ENCODE measurements at places on chromosomes 3 and 15.

DNA sequence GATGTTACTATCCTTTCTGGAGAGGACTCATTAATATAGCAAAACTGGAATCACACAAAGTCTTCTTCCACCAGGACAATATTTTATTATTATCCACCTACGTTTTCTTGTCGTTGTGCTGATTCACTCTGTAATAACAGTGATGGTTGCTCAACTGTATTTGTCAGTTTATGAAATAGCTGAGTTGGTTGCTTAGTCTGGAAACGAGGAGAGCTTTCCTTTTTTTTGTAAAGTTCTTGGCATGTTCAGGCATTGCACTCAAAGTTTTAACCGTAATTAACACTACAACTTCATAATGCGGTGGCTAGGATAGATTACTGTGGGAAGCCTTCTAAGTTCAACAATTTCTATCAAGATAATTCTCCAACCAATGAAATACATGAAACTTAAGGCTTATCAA is 131.2 kb downstream of the RAP2B start:
- no peak for DNase-seq

GRCh38 chr3:37907371-37907770 is 45.7 kb downstream of the CTDSPL start:
- no peak for DNase-seq

GRCh38 chr3:163951397-163951987 is 1126.8 kb downstream of the SI start:
- DNase-seq = no peak

GRCh38 chr3:26292780-26293179 is 329.8 kb upstream of the LRRC3B start:
- DNase-seq = no peak

DNA sequence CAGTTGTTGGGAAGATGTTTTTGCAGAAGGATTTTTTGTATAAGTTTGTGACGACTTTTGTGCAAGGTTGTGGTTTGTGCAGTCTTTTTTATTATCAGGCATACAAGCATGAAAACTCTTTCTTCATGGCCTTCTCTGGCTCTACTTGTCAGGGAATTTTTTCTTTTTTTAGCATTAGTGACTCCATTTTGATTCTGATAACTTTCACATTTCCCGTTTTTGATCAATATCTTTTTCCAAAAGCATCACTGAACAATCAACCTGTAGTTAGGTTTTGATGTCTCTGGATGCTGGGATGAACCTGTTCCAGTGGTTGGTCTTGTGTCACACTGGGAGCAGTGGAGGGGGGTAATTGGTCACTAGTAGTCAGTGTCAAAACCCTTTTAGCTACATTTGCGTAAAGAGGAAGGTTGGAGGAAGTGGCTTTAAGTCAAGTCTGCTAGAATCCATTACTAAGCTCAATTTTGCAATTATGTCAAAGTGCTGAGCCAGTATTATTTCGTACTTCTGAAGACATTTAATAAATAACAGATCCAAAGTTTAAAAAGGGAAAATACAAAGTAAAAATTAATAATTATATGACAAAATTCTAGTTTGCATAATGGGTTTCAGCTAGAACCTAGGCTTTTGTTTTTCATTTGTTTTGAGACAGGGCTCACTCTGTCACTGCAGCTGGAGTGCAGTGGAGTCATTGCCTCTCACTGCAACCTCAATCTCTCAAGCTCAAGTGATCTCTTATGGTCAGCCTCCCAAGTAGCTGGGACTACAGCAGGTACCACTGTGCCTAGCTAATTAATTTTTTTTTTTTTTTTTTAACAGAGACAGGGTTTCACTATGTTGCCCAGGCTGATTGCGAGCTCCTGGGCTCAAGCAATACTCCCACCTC is 18.8 kb upstream of the CFAP161 start:
- DNase-seq = no peak

- DNase-seq = no peak
Measured at GRCh38 chr3:177193688-177194268, 3.5 kb downstream of the TBL1XR1 start.

DNA sequence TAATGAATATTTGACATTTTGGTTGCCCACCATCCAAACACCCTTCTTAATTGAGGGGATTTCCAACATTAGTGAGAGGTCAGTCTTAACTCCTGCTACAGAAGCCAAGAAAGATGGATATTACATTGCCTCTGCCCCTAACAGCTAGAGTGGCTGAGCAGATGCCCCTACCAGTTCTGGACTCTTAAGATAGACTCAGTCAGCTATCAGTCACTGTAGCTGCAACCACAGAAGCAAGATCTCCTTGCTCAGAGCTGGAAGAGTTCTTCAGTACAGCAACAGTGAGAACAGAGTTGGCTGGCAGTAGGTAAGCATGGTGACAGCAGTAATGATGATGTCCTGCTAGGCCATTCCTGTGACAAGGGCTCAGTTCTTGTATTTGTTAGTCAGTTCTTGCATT is 29.4 kb upstream of the TNFSF10 start:
- no peak for DNase-seq
